ENCODE measurements at places on chromosomes 11 and 22.

- DNase-seq, result no peak
Measured at GRCh38 chr11:27972522-27973170, 135.3 kb downstream of the KIF18A start.

DNA sequence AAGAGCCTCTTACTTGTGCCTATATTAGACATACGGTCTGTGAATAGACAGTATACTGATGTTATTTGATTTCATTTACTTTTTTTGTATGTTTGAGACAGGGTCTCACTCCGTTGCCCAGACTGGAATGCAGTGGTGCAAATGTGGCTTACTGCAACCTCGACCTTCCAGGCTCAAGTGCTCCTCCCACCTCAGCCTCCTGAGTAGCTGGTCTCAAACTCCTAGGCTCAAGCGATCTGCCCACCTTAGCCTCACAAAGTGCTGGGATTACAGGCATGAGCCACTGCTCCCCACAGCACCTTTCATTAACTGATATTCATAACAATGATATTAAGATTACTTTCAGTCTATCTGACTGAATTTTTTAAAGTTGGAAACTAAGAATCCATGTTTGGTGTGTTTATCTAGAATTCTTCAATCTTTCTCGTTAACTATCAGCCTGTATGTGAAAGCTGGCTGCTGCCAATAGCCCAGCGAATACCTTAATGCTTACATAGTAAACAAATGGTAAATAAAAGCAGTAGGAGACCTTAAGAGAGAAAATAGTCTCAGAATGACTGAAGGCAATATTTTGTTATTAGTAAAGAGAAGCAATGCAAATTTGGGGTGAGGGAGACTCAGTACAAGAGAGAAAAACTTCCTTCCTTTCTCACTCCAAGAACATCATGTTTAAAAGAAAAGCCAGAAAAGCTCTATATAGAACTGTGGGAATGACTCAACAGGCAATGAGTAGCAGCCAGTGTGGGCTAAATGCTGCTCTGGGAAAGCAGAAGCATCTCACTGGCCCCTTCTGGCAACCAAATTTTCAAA lies 101.9 kb downstream of the MRTFA start:
- DNase-seq, result peak; percentile 33

DNA sequence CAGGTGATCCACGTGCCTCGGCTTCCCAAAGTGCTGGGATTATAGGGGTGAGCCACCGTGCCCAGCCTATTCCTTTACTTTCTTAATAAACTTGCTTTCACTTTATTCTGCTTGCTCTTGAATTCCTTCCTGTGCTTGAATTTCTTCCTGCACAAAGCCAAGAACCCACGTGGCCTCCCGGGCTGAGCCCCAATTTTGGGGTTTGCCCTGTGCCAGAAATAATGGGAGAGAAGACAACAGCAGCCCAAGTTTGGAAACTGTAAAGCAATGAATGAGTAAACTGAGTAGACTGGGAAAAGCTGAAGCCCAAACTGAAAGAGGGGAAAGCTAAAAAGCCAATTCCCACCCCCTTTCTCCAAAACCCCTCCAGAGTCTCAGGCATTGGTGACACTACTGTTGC lies 136.4 kb downstream of the NECTIN1 start:
- no peak for DNase-seq

DNA sequence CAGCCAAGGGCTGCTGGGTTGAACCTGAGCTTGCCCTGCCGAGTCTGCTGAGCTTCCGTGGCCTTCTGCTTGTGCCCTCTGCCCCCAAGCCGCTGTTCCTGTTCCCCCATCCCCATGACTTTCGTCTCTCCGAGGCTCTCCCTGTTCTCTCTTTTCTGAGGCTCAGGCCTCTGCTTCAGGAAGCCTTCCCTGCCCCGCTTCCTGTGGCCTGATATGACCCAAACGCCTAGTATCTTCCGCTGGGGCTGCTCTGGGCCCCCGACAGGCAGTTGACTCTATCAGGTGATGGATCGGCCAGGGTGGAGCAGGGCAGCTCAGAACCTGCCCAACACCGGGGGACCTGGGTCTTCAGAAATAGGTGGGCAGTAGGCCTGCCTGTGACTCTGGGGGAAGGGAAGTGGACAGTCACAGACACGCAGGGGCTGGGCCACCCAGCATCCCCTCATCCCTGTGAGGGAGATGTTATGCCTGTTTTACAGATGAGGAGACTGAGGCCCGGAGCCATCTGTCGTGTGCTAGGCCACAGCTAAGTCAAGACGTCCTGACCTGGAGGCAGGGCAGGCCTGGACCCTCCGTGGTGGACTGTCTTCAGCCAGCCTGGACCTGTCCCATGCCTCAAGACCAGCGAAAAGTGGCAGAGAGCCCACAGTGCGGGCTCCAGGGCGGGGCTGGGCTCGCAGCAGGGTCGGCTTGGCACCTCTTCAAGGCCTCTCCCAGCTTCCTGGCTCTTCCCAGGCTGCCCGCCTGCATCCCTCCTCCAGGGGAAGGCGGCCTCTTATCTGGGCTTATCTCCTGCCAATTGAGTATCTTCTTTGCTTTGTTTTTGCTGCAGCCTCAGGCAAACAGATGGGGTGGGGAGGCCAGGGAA lies 16.2 kb downstream of the BAD start:
- DNase-seq, result no peak

- DNase-seq, result no peak
Measured at GRCh38 chr11:29029452-29029851, 921.3 kb downstream of the METTL15 start.

GRCh38 chr22:22487059-22487458 lies 21.5 kb downstream of the ZNF280B start:
- no peak for DNase-seq

GRCh38 chr11:86067851-86068137 lies 1.1 kb downstream of the PICALM start:
- DNase-seq, result no peak

GRCh38 chr22:44670220-44670988 lies 31.6 kb upstream of the PRR5 start:
- DNase-seq, result no peak

DNA sequence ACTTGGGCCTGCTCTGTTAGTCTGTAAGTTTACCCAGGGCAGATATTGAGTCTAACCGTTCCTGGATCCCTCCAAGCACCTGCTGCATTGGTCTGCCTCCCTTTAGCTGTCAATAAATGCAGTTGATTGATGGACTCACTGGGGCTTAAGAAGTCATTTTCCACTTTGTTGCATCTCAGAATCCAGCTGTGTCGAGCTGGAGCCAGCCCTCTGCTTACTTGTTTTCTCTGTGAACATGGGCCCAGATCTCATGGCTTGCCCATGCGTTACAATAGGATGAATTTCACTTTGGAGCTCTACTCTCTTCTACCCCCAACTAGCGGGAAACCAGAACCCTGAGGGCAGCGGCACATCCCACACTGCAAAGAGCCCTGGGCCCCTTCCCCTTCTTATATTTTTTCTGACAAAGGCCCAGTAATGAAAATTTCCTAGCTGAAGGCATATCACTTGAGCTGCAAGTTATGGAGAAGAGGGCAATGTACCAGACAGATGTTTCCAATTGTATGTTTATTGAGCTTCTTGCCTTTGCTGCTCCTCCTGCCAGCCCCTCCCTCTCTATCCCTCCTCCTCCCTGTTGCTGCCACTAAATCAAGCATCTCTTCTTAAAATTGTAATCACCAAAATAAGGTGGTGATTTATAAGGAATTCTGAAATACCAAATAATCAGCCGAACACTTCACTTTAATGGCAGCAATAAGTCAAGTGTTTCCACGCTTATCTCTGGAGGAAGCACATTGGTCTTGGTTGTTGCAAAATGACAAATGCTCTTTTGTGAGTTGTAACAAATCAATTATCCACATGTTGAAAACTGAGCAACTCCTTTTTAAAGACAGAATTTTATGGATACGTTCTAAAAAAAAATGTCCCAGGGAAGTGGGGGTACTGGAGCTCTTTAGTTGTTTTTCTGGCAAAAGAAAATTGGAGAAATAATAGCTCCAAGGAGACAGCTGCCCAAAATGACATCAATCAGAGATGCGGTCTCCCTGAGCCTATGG lies 212.3 kb upstream of the ZBED5 start:
- DNase-seq, result no peak

- DNase-seq, result peak; percentile 64
Measured at GRCh38 chr22:41862160-41862529, 29.2 kb downstream of the SREBF2 start.

DNA sequence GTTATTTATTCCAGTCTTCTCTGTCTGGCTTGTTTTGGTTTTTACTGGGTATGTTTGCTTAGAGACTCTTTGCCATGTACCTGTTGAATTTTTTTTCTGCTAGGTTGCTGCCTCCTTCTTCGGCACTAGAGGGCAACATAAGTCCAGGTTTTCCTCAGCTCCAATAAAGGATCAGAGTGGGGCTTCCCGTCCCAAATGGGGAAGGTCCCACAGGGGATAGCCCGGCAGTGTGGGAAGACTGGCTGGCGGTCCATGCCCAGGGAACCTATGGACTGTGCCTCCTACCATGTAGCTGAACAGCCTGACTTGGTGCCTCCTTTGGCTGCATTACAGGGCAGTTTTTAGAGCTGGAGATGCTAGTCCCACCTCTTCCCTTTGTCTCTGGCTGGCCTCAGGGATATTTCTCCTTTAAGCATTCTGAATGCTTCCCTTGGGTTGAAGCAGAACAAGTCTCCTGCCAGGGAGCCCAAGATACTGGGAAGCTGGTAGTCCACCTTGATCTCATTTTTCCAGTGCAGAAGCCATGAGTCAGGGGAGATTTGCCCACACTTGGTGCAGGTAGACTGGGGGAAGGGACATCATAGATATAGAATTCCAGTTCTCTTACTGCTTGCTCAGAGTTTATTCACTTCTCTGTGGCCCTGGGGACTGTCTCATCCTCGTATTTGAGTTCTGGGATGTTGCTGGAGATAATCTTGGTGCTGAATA lies 60.2 kb downstream of the BRD1 start:
- DNase-seq, result peak; percentile 35

DNA sequence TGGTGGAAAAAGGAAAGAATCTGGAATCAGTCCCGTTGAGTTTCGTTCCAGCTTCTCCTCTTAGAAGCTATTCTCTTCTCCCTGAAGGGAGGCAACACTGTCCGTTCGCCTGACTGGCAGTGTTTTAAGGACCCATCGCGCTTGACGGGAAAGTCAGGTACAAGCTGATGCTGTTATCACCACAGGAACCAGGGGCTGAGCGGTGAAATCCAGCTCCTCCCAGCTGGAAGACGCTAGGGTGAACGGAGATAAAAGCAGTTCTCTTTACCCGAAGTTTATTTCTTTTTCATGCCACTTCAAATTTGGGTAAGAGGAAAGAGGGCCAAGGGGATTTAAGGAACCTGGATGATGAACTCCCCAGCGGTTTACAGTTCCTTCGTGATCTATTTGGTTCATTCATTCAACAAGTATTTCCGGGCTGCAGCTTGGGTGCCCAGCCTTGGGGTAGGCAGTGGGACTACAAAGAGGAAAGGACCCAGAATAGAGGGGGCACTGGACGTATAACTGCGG lies 551 bp upstream of the DEUP1 start:
- no peak for DNase-seq

DNA sequence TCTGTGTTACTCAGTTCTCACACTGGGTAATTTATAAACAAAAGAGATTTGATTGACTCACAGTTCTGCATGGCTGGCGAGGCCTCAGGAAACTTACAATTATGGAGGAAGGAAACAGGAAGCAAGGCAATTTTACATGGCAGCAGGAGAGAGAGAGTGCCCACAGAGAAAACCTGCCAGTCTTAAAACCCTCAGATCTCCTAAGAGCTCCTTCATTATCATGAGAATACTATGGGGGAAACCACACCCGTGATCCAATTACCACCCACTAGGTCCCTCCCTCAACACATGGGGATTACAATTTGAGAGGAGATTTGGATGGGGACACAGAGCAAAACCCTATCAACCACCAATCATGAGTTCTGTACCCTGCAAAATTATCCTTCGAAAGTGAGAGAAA lies 1180.8 kb downstream of the JRKL start:
- DNase-seq, result no peak

DNA sequence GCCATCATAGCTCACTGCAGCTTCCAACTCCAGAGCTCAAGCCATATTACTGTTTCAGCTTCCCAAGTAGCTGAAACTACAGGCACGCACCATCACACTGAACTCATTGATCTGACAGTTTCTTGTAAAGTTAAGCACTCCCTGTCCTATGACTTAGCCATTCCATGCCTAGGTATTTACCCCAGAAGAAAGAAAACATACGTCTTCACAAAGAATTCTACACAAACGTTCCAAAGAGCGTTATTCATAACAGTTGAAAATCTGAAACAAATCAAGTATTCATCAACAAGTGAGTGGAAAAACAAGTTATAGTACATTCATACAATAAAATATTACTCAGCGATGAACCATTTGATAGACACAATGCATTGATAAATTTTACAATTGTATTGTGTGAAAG lies 7.8 kb upstream of the NLRP10 start:
- no peak for DNase-seq

- DNase-seq, result no peak
Measured at GRCh38 chr11:80163011-80163410, 722.2 kb upstream of the TENM4 start.

- DNase-seq, result no peak
Measured at GRCh38 chr22:49153921-49154320, 673.8 kb downstream of the BRD1 start.

GRCh38 chr11:91686700-91687099 lies 537.9 kb upstream of the FAT3 start:
- no peak for DNase-seq

DNA sequence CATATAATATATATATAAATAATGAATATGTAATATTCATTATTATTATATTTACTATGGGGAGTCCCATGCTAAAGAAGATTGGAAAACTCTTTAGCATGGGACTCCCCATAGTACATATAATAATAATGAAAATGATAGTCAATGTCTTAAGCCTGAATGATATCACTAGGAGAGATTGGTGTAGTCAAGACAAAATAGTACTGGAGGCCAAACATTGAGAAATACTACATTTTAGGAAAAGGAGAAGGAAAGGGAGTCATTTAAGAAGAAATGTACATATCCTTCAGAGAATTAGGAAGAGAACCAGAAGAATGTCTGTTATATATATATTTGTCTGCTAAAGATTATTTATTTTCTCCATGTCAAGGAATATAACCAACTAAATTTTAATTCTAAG lies 5.0 kb upstream of the VWA5A start:
- no peak for DNase-seq

DNA sequence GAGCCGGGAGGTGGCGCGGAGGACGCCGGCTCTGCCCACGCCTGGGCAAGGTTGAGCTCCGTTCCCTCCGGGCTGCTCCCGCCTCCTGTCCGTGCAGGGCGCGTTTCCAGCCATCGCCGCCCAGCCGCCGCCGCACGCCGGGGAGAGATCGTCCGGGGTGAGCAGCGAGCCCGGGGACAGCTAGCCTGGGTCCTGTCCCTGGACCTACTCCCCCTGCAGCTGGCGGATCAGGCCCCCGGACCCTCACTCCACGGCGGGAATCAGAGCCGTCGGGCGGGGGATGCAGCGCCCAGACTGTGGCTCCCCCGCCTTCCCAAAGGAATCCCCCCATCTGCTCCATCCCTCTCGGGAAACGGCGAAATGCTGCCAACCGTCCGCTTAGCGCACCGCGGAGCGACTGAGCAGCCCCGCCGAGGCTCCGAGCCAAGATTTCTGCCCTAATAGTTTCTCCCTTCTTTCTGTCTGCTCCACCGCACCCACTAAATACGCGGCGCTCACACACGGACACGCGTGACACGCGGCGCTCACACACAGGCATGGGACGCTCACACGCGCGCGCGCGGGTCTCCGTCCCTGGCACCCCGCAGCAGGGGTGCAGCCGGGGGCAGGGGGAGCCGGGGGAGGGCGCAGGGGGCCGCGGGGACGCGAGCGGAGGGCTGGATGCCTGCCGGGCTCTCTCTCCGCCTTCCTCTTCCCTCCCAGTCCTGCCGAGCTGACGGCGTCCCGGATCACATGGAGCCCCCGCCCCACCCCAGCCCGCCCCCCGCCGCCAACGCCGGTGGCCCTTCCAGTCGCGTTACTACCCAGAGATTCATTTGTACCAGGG lies at the start of gene KCNJ5:
TSS of gene KCNJ5 (plus strand) at position 814 of the 826 bp plus-strand sequence. CDS start 19,918 bp downstream, outside the sequence.
- DNase-seq, result no peak

Data from stimulated activated CD4-positive, alpha-beta T cell treated with anti-CD3 and anti-CD28 coated beads, Interleukin-4, amount 100 ng/mL, for 24 hours (primary cell).